T-cell (primary cell): ENCODE measurements at places on chromosomes 16 and 17.

- DNase-seq: no peak
These were observed 15.0 kb downstream of the POLR2A start for GRCh38 chr17:7499161-7499560.

DNA sequence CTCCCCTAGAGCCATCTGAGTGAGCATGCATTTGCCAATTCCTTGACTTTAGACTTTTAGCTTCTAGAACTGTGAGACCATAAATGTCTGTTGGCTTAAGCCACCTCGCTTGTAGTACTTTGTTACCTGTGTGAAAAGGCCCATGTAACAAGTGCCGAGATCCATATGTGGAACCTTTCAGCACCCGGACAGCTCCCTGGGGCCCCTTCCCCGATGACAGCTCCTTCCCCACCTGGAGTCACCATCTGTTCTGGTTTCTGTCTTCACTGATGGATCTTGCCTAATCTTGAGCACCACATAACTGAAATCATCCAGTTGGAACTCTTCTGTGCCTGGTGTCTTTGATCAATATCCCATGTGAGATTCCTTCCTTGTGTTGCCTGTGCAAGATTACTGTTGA is 78.9 kb upstream of the EEF2KMT start:
- no peak for DNase-seq

DNA sequence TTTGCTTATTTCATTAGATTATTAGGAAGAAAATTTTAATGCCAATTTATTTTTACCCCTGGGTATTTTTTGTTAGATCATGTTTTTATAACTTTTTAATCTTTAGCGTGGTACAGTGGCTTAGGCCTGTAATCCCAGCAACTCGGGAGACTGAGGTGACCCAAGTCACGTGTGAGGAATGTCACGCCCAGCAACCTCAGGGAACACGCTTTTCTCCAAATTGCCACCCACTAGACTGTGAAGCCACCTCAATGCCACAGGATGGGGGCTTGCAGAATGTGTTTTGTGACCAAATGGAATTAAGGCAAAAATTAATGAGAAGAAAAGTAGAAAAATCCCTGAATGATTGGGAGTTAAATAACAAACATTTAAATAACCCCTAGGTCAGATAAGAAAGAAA is 141.8 kb downstream of the LAT start:
- DNase-seq: no peak

- DNase-seq: no peak
These were observed 3.3 kb downstream of the KATNB1 start for GRCh38 chr16:57738844-57739243.

- DNase-seq: no peak
These were observed 1.2 kb upstream of the HEXIM1 start for GRCh38 chr17:45146890-45147580.

GRCh38 chr17:14361945-14362508 is 61.1 kb downstream of the HS3ST3B1 start:
- no peak for DNase-seq

GRCh38 chr16:85605912-85606841 is 6.9 kb upstream of the GSE1 start:
- DNase-seq: no peak

GRCh38 chr17:18860161-18860972 is 2.4 kb downstream of the PRPSAP2 start:
- no peak for DNase-seq

DNA sequence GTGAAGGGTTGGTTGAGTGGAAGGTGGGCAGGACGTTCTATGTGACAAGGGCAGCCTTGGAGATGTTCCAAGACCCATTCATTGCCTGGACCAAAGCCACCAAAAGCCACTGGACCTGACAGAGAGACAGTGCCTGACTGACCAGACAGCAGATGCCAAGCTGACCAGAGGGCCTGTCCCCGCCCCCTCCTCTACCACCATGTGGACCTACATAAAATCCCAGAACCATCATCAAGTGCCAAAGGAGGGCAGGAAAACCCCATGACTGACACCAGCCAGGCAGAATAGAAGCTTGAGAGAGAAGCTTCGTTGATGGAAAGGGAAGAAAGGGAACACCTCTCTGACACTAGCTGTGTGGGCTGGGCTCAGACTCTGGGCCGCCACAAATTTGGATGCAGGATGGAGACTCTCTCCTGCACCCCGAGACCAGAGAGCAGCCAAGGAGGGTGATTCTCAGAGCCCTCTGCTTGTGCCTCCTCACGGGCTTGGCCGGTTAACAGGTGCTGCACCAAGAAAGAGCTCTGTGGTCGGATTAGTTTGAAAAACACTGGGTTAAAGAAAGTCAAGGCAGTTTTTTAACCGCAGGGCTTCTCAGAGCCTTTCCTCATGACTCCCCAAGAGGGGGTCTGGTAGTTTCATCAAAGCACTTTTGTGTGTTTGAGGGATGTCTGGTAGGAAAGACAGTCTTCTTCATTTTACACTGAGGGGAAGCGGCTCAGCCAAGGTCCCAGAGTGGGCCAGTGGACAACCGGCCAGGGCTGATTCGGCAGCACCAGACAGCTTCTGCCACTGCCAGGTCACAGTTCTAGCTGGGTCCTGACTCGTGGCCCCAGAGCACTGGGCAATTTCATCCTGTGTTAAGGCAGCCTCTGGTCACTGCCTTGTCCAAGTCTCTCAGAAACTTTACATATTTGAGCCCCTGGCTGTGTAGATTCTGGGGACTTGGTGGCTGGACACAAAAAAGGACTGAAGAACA is 1.7 kb downstream of the TNFRSF13B start:
- no peak for DNase-seq

- no peak for DNase-seq
These were observed 74.7 kb downstream of the CDH13 start for GRCh38 chr16:82701442-82701955.
